ENCODE measurements at places on chromosomes 7 and 10.

DNA sequence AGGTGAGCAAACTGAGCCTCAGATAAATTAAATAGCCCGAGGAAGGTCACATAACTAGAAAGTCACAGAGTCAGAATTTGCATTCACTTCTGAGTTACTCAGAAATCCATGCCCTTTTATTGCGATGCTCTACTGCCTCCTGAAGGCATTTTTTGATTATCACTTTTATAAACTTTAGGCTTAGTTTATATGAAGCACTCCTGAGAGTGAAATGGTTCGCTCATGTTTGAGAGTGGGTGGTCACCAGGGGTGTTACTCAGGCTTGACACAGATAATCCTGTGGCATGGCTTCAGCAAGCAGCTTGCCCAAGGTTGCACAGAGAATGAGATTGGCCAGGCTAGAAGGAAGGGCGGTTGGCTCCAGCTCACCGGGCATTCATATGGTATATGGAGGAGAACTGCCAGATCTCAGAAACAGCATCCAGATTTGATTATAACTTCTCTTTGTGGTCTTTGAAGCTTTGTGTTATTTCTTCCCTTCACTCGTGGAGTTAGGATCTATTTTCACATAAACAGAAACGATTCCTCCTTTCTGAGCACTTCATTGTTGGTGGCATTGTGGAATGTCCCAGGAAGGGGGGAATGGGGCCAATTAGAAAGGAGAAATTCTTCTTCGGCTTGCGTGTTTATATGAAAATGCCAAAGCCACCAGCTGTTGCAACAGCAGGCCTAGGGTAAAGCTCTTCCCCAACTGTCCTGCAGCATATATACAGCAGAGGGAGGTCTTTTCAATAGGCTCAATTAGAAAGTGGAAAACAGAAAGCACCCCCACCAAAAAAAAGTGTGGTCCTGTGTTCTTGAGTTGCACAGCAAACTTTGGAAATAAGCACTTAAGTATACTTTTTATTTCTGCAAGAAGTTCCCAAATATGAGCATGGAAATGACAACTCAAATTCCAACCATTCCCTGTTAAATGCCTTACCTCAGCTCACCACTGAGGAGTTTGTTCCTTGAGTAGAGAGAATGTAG is 628.8 kb downstream of the SUGCT start:
- DNase-seq, result no peak

- peak; percentile 19 for DNase-seq
These were observed 17.0 kb upstream of the GIMAP2 start for GRCh38 chr7:150668472-150668911.

GRCh38 chr10:68471063-68471585 is 649 bp downstream of the DNA2 start:
- no peak for DNase-seq

DNA sequence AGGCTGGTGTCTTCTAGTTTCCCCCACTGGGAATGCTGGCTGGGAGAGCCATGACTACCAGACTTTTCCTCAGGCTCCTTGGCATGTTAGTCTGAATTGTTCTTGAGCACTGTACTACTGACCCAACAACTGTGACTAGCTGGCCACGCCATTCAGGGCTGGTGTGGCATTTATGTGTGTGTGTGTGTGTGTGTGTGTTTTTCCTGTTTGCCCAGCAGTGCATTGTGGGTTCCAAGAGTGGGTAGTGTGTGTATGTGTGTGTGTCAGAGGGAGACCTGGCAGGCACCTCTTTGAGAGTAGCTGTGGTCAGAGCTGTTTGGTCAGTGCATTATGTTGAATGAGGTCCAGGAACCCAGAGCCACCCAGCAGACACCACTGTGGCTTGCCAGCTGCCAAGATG is 9.2 kb downstream of the PCBD1 start:
- DNase-seq, result no peak

- no peak for DNase-seq
These were observed 4.4 kb downstream of the BMPER start for GRCh38 chr7:33909755-33910154.

- no peak for DNase-seq
These were observed 370.3 kb upstream of the LRRN3 start for GRCh38 chr7:110720626-110721025.

DNA sequence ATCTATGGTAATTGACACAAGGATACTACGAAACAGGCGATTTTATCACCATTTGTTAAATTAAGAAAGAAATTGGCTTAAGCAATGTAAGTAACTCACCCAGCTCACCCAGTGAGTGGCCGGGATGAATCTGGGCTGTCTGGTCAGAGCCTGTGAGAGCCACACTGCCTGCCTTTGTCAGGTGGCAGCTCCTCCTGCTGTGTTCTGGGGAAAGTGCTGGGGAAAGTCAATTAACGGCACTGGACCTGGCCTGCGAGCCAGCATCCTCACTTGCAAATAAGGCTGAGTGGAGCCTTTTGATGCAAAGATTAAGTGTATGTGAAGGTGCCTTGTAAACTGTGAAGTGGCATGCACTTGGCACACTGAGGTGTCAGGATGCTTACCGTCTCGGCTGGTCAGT is 13.4 kb upstream of the CXCL12 start:
- DNase-seq, result no peak

DNA sequence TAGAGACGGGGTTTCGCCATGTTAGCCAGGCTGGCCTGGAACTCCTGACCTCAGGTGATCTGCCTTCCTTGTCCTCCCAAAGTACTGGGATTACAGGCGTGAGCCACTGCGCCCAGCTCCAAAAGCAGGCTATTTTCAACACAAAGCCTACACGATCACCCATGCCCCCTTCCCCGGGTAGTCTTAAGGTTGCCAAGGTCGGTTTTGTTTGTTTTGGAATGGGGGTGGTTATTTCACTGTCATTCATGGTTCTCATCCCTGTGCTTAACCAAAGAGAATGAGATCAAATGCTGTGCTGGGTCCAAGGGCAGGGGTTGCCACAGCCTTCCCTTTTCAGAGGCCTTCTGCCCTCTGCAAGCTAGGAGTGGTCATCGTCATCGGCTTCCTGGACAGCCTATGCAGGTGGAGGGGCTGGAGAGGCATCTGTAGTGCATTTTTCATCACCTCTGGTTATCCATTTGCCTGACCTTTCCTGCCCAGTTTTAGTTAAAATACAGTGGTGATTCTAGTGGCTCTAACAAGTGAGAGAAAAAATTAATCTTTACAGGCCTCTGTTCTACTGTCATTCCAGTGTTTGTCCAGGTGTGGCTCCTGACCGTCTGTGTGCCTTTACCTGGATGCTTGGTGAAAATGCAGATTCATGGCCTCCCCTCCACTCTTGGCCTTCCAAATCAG is 11.4 kb downstream of the BLVRA start:
- no peak for DNase-seq

GRCh38 chr7:151867912-151868311 is 9.0 kb downstream of the PRKAG2 start:
- DNase-seq, result no peak

GRCh38 chr10:43931308-43931930 is 282.7 kb upstream of the ZNF32 start:
- DNase-seq, result no peak

All from common myeloid progenitor, CD34-positive (primary cell).